ENCODE measurements at places on chromosomes 5 and 9.

GRCh38 chr5:1351156-1351555 is 6.3 kb upstream of the CLPTM1L start:
- DNase-seq, result no peak

DNA sequence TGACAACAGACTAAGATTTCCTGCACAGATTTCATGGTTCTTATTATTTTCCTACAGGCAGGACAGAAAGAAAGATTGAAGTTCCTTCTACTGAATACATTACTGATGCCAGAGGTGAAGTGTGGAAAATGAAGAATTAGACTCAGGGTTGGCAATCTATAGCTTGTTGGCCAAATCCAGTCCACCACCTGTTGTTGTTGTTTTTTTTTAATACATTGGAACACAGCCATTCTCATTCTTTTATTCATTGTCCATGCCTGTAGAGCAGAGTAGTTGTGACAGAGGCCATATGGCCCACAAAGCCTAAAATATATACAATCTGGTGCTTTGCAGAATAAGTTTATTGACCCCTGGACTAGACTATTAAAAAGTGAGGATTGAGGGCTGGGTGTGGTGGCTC is 5.8 kb upstream of the PLPPR1 start:
- DNase-seq, result no peak

GRCh38 chr5:33762859-33763258 is 128.9 kb downstream of the ADAMTS12 start:
- DNase-seq, result no peak

DNA sequence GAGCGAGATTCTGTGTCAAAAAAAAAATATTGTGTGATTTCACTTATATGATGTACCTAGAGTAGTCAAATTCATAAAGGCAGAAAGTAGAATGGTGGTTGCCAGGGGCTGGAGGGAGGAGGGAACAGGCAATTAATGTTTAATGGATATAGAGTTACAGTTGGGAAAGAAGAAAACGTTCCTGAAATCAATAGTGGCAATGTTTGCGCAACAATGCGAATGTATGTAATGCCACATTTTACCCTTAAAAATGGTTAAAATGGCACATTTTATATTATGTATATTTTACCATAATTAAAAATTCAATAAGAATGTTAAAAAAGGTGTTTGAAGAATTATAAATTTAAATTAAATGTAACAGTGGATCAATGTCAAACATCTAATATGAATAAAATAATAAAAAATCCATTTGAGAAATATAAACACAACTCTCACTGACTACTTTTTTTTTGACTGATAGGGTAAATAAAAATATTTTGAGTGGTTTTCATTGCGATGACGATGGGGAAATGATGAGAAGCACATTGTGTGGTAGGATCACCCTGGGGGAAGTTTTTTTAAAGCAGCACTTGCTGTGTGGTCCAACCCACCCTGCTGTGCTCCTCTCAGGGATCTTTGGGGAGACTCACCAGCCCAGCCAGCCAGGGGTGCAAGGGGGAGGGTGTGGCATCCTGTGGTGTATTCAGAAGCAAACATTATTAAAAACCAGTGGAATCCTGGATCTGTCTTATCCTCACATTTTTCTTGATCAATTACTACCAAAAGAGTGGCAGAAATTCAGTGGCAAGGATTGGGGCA is 4.3 kb downstream of the FYB1 start:
- no peak for DNase-seq

DNA sequence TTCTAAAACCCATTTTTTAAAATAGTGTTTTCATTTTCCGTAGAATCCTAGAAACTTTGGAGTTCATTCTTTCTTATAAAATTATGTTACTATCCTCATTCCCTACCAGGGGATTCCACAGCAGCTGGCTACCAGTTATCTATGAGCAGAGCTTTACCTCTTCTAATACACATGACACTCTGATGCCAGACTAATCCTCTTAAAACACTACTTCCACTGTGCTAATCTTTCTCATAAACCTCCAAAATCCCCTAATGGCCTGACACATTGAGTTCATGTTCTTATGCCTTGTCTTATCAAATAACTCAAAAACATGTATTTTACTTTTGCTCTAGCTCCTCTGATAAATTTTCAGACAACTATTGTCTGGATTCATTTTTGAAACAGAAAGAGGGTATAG is 633.6 kb upstream of the FTMT start:
- no peak for DNase-seq

GRCh38 chr5:96601715-96602244 is 60.4 kb upstream of the CAST start:
- DNase-seq, result peak; percentile 50

- no peak for DNase-seq
Measured at GRCh38 chr9:87442451-87442850, 55.2 kb upstream of the DAPK1 start.

- DNase-seq, result no peak
Measured at GRCh38 chr5:104915226-104915625, 1352.6 kb upstream of the NUDT12 start.

DNA sequence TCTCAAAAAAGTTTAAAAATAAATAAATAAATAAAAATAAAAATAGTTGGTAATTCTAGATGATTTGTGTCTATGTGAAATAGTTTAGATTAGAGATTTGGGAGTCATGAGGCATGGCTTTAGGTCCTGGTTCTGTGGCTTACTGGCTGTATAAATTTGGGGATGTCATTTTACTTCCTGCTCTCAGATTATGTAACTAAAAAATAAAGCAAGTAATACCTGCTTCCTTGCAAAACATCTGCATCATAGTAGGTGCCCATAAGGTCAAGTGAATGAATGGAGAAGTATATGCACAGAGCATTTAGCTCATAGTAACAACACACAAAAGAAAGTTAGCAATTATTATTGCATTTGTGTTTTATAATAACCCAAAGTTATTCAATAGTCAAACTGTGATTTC is 287.7 kb upstream of the TLE4 start:
- DNase-seq, result no peak

DNA sequence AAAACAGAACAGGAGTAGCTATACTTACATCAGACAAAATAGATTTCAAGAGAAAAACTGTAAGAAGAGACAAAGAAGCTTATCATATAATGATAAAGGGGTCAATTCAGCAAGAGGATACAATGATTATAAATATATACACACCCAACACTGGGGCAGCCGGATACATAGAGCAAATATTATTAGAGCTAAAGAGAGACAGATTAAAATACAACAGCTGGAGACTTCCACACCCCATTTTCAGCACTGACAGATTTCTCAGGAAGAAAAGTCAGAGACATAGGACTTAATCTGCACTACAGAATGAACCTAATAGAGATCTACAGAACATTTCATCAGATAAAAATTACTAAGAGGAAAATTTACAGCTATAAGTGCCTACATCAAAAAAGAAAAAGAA is 35.7 kb downstream of the OXCT1 start:
- no peak for DNase-seq

GRCh38 chr5:132464156-132464939 is 26.2 kb downstream of the IRF1 start:
- DNase-seq, result no peak

- no peak for DNase-seq
Measured at GRCh38 chr9:127873886-127874285, 3.6 kb downstream of the AK1 start.
